ENCODE measurements at places on chromosomes 13 and 19.

GRCh38 chr13:111325146-111325890, 4.9 kb downstream of the TEX29 start:
- no peak for DNase-seq

DNA sequence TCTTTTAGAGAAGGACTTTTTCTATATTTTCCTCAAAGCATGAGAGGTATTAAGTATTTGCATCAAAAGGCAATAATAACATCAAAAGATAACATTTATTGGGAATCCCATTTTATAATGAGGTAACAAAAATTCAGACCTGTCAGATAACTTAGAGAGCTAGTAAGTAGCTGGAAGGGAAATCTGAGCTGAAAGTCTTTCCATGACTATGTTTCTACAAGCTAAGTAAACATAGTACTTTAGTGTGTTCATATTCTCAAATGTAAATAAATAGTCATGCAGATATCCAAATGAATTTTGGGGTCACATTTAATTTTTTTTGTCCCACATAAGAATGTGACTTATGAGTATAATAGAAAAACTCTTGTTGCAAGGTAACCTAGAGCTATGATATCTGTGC, 87.3 kb upstream of the FBXL3 start:
- no peak for DNase-seq

DNA sequence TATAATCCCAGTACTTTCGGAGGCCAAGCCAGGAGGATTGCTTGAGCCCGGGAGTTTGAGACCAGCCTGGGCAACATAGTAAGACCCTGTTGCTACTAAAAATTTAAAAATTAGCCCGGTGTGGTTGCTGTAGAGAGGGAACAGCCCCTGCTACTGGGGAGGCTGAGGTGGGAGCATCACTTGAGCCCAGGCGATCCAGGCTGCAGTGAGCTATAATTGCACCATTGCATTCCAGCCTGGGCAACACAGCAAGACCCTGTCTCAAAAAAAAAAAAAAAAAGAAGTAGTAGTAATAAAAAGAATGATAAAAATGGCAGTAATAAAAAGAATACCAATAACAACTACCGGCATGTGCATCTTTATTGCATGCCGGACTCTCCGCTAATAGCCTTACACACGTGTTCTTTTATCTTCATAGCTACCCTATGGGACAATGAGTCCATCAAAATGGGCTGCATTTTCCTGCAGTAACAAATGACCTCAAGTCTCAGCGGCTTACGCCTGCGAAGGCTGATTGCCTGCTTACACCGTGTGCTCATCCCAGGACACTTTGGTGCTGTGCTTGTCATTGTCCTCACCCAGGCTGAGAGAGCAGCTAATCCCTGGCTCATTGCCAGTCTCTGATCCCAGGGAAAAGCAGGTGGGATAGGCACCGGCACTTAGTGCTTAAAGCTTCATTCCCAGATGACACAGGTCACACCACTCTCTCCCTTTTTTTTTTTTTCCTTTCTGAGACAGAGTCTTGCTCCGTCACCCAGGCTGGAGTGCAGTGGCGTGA, 14.4 kb upstream of the SYCN start:
- DNase-seq = no peak

GRCh38 chr13:65479692-65480091, 1750.4 kb downstream of the PCDH9 start:
- no peak for DNase-seq

DNA sequence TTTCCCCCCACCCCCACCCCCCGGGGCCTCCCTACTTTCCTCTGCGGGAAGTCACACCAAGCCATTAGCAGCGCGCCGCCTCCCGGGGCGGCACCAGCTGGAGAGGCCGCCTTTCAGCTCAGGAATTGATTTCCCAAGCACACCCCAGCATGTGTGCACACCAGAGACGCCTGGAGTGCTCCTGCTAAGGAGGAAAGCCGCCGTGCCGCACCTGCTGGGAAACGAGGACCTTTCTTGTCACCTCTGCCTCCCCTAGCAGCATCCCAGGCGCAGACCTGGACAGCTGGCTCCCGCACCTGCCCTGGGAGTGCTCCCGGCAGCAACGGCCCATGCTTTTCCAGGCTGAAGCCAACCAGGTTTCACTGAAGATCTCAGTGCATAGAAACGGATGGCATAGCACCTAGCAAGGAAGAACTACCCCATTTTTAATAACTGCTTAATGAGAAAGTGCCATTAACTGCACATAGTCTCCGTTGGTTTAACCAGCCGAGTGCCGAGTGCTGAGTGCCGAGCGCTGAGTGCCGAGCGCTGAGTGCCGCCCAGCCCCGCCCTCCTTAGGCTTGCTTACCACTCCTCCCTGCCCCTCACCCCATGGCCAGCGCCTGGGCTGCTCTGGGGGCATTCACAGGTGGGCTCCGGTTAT, 165.0 kb downstream of the USP12 start:
- no peak for DNase-seq

GRCh38 chr13:39787086-39787487, 131.6 kb downstream of the COG6 start:
- DNase-seq = peak; percentile 37

DNA sequence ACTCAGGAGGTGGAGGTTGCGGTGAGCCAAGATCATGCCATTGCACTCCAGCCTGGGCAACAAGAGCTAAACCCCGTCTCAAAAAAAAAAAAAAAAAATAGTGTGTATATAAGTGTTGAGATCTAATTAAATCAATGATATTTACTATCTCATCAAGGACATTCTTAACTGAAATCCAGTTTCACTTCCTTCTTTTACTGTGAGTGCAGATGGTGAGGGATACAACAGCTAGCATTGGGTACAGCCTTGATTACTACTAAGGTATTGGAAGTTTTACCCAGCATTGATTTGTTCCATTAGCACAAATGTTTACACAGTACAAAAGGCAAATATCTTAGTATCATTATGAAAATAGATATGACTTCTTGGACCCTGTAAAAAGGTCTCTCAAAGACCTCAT, 546.6 kb downstream of the KCTD12 start:
- no peak for DNase-seq

GRCh38 chr13:34246511-34246910, 428.6 kb downstream of the RFC3 start:
- no peak for DNase-seq

- no peak for DNase-seq
Measured at GRCh38 chr13:70894258-70894657, 786.0 kb upstream of the KLHL1 start.

DNA sequence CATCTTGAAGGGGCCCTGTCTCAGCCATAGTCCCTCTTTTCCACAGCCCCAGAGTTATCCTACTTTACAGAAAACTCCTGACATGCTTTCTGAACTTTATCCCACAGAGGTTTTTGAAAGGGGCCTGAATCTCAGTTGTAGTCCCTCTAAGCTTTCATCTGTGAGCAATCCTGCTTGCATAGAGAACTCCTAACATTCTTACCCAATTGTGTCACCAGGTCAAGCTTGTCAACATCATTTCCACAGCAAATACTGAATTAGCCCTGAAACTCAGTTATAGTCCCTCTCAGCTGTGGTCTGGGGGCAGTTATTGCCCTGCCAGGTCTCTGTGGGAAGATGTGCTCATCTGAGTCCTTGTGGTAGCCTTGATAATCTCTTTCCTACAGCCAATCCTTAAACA, 2190.3 kb upstream of the PCDH20 start:
- DNase-seq = no peak

DNA sequence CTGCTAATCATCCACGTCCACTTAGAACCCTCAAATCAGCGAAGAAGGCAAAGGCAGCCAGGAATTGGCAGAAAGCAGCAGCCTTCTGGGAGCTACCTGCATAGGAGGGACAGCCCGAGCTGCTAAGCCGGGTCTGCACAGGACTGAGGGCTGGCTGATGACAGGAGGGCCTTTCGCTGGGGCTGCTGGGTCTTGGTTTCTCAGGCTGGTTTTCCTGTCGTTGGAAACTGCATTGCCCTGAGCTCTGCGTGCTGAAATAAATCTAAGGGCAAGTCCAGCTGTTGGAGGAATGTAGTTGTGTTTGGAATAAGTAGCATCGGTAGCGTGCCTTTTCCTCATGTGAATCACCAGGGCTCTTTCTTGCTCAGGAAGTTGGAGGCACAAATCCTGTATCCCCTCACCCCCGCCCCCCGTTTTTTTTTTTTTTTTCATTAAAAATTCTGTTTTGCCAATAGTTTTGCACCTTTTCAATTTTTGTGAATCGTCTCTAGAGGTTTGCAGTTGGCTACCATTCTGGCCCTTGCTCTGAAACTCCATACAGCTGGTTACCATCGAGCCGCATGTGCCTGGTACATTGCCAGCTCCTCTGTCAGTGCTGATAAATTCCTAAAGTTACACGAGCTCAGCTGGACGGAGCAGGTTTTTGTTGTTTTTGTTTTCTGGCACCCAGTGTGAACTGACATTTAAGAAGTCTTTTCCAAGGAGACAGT, 193.9 kb upstream of the RNF113B start:
- peak; percentile 82 for DNase-seq

- DNase-seq = no peak
Measured at GRCh38 chr19:2811221-2811722, 8.4 kb upstream of the ZNF554 start.

GRCh38 chr13:36212789-36213188, 1.6 kb downstream of the SOHLH2 start:
- DNase-seq = no peak

- DNase-seq = peak; percentile 96
Measured at GRCh38 chr19:55216461-55217198, 7.3 kb upstream of the PTPRH start.

- no peak for DNase-seq
Measured at GRCh38 chr13:99419591-99420243, 81.6 kb upstream of the TM9SF2 start.

- DNase-seq = no peak
Measured at GRCh38 chr19:726993-727956, 18.5 kb downstream of the PALM start.

Data from AG09309 (cell line).